ENCODE measurements at places on chromosomes 4 and X. TPM values are rescaled to one million over a fixed set of nuclear protein-coding genes. Genes with fewer than 3 reads are reported as not detected.

YY2 gene
- total RNA-seq, result 1.5 TPM

PROM1 gene
- 0.93 TPM for total RNA-seq

DCLK2 gene
- total RNA-seq, result 4.9 TPM

- no peak for DNase-seq
Measured at GRCh38 chr4:76898385-76898692, 395 bp upstream of the SOWAHB start.

GRCh38 chrX:63283348-63283747, 67.8 kb downstream of the SPIN4 start:
- DNase-seq, result no peak

- no peak for DNase-seq
Measured at GRCh38 chr4:133156556-133156955, 7.5 kb downstream of the PCDH10 start.

DNA sequence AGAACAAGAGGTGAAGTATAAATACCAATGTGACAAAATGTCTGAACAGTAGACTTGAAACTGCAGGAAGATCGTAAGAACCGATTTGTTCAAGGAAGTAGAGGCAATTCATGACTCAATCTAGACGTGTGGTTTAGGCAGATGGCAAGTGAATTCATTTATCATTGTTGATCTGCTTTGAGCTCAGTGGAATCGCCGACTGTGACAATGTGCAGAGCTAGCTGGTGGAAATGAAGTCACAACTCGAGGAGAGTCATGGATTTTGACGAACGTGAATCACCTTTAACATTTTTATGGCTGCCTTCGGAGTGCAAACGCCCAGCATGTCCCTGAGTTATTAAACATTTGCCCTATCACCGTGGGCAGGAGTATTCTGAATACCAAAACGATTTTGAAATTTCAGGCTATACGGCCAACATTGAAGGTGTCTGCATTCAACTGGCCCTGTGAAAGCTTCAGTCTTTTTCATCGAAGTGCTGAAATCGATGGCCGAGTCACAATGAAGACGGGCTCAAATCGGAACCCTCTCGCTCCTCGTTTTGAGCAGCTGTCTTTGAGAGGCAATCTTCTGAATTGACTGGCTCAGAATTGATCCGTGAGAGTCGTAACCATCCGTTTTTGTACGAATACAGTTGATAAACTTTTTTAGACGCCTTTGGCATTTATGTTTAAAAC, 689 bp upstream of the OGT start:
- no peak for DNase-seq

All from upper lobe of right lung (tissue), 1 donor.